GM23248 (cell line): ENCODE measurements at places on chromosomes 7 and 10. TPM values are rescaled to one million over a fixed set of nuclear protein-coding genes. Genes with fewer than 3 reads are reported as not detected.

Gene ZNF248
- polyA plus RNA-seq: 6.8 and 7.4 TPM in 2 replicates

GRCh38 chr7:134901389-134902020, 84.8 kb upstream of the AGBL3 start:
- DNase-seq: peak; percentile 25

DNA sequence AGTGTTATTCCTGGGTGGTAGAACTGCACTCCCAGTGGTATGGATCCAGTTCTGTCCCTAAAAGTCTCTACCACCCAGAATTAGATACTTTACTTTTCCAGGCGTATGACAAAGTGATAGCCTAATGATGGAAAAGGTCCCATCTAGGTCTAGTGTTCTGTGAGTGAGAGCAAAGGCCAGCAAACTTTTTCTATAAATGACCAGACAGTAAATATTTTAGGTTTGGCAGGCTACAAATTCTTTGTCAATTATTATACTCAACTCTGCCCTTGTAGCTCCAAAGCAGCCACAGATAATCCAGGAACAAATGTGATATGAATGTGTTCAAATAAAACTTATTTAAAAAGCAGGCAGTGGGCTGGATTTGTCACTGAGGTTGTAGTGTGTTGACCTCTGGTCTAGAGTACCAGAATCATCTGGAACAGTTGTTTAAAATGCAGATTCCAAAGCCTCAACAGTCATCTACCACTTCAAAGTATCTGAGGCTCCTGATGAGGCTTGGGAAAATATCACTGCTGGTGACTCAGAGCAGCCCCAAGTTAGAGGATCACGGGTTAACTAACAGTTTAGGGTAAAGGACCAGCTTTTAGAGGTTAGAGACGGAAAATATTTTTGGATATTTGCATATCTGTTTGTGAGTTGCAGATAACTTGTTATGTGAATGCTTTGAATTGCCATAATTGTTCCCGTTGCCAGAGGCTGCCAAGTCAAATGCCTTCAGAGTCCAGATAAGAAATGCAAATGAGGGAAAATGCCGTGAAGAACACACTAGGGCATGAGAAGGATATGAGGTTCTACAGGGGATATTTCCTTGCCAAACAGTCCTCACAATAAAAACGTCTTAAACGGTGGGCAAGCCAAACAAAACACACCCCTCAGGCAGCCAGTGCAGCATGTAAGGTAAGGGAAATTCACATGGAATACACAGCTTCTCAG, 19.4 kb downstream of the NRAP start:
- peak; percentile 69 for DNase-seq

GRCh38 chr7:390761-391410, 100.9 kb downstream of the FOXL3 start:
- no peak for DNase-seq
